ENCODE measurements at places on chromosomes 5 and 9.

DNA sequence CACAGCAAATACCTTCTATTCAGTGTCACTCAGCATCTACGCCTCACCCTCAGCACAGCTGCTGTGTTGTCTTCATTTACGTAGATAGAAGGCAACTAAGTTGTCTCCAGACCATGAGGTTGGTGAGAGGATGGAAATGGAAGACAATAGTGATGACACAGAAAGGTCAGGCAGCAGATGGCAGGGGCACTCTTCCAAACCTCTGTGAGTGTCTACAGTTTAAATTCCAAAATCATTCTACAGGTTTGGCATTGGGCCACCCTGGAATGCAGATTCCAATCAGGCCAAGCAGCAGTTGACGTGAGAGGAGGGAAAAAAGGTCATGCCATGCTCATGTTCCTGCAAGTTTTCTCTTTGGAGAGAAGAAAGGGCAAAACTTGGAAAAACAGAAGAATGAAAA lies 68.7 kb upstream of the ADAMTSL1 start:
- DNase-seq: no peak

DNA sequence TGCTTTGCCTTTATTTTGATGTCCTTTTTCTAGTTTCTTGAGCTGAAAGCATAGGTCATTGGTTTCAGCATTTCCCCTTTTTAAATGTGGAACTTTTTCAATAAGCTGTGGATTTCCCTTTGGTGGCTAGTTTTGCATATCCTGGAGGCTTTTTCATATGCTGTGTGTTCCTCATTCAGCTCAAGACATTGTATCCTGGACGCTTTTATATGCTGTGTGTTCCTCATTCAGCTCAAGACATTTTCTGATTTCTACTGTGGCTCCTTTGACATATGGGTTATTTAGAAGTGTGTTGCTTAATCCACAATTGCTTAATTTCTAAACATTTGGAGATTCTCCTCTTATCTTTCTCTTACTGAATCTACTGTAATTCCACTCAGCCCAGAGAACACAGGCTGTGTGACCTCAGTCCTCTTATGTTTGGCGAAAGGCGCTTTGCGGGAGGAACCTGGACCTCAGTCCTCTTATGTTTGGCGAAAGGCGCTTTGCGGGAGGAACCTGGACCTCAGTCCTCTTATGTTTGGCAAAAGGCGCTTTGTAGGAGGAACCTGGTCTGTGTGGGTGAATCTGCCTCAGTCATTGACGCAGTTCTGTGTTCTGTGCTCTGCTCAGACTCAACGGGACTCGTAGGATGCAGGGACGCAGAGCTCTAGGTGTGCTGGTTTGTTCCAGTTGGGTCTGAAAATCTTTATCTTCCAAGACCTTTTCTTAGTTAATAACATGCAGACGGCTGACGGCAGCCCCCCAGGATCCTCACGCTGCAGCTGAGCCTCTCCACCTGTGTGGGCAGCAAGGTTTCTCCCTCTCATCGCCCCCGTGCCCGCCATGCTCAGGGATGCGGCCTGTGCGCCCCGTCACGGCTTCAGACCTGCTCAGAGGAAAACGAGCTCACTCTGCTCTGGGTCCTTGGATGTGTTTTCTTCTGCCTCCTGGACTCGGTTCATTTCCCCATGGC lies 6.0 kb upstream of the SLC9A3 start:
- DNase-seq: no peak

DNA sequence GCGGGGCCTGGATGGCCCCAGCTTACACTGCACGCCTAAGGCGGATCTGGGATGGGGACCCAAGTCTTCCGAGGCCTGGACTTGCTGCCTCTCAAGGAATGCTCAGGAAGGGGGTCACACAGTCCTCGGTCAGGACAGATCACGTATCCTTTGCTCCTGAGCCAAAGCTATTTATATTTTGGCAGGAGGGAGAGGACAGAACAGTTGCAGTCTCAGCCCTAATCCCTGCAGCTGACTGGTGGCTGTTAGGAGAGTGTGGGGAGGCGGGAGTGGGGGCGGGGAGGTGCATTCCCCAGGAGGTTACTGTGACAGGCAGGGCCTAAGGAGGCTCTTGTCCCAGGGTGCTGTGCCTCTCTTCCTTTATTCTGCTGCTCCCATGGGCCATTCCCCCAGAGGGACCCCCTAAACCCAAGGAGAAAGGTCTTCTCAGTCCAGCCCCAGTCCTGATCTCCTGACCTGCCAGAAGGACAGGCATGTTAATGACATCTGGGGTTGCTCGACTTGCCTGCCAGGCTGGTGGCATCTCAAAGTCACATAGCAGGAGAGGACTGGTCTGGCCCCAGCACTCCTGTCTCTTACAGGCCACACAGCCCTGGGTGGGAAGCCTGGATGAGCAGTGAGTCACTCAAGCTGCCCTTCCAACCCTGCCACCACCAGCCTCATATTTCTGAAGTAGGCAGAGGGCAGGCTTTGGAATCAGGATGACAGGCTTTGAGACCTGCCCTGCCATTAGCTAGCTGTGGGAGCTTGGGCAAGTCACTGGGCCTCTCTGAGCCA lies 51.9 kb downstream of the COL27A1 start:
- no peak for DNase-seq

DNA sequence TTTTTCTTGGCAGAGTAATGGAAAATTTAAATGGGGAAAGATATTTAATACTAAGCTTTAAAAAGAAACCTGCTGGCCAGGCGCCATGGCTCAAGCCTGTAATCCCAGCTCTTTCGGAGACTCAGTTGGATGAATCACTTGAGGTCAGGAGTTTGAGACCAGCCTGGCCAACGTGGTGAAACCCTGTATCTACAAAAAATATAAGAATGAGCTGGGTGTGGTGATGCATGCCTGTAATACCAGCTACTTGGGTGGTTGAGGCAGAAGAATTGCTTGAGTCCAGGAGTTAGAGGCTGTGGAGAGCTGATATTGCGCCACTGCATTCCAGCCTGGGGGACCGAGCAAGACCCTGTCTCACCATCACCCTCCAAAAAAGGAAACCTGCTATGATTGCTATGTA lies 32.8 kb downstream of the TUT7 start:
- no peak for DNase-seq

- peak; percentile 50 for DNase-seq
Measured at GRCh38 chr9:88313364-88314220, 74.7 kb upstream of the SPIN1 start.

GRCh38 chr5:137831526-137831925 lies 36.1 kb upstream of the MYOT start:
- no peak for DNase-seq

GRCh38 chr5:108141676-108142075 lies 240.2 kb downstream of the FBXL17 start:
- no peak for DNase-seq

GRCh38 chr5:65919773-65920172 lies 6.6 kb upstream of the ERBIN start:
- DNase-seq: no peak

GRCh38 chr5:161960314-161960713 lies 107.3 kb upstream of the GABRG2 start:
- no peak for DNase-seq

DNA sequence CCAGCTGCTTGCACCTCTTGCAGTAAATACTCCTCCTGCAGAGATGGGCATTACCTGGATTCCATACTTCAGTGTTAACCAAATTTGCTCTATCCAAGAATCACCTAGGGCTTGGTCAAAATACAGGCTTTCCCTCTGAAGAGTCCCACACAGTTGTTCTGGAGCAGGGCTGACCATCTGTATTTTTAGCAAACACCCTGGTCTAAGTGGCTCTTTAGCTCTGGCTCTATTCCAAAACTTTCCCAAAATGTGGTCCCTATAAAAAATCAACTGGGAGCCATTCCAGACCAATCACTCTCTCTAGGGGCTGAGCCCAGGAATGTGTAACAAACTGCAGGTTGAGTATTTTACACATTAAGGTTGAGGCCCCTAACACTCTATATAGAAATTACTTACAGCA lies 153.7 kb downstream of the SPOCK1 start:
- DNase-seq: no peak

DNA sequence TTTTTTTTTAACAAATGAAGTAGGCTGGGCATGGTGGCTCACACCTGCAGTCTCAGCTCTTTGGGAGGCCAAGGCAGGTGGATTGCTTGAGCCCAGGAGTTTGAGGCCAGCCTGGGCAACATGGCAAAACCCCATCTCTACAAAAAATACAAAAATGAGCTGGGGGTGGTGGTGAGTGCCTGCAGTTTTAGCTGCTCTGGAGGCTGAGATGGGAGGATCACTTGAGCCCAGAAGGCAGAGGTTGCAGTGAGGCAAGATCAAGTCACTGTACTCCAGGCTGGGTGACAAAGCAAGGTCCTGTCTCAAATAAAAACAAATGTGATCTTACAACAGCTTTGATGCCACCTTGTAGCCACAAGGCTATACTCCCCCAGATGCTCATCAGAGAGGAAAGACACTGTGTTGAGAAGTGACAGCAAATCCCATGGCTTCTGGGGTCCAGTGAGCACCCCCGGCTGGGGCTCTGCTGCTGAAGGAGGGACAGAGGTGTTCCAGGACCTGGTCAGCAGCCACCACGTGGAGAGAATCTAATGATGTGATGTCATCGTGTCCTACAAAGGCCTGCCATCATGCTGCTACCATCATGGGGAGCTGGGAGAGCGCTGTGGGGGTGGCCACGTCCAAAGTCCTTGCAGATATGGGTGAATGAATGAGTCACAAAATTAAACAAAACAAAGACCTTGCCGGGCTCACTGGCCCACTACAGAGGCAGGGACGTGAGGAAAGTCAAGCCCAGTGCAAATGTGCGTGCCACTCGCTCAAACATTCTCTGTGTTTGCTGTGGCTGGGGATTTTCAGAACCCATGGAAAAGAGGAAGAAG lies 60.7 kb downstream of the PRRT1B start:
- DNase-seq: no peak

DNA sequence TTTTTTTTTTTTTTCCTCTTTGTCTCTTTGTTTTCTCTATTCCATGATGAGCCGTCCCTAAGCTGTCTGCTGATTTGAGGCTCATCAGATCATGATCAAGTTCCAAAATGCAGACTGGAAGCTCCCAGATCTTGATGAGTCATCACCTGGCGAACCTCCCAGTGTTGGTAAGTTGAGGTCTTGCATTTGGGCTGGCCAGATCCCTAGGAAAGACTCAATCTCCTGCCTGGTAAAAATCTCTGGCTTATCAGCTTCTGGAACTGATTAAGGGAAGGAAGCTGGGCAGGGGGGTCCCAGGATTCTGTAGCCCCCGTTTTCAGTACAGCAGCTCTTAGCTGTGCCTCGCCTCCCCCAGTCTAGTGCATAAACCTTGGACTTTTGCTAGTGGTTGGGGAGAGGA lies 69.0 kb downstream of the TSPAN17 start:
- DNase-seq: no peak

DNA sequence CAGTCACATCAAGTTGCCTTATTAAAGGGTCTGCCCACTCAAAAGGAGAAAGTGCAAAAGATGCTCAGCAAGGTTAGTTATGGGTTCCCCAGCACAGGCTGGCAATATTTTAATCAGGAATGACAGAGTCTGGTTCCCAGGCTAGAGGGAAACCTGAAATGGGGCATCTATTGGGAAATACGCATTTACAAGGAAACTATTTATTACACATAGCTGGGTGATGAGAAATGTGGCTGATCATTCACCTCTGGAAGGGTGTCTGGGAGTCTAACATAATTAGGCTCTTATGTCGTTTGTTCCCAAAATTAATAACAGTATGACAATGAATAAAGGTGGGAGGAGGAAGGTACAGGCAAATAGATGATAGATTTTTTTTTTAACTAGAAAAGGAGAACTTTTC lies 314.7 kb downstream of the ENC1 start:
- no peak for DNase-seq

- DNase-seq: no peak
Measured at GRCh38 chr5:88419931-88420330, 151.3 kb upstream of the TMEM161B start.

- DNase-seq: no peak
Measured at GRCh38 chr5:113735751-113736150, 222.3 kb downstream of the YTHDC2 start.

- no peak for DNase-seq
Measured at GRCh38 chr9:8850914-8851313, 1051.3 kb upstream of the DMAC1 start.

- DNase-seq: no peak
Measured at GRCh38 chr5:33316773-33317172, 124.0 kb upstream of the TARS1 start.

GRCh38 chr9:115400796-115401195 lies 282.8 kb upstream of the TNC start:
- no peak for DNase-seq

- no peak for DNase-seq
Measured at GRCh38 chr5:111367115-111367514, 142.9 kb downstream of the CAMK4 start.

- peak; percentile 3 for DNase-seq
Measured at GRCh38 chr5:68932830-68933434, 160.9 kb upstream of the SLC30A5 start.

GRCh38 chr5:88732181-88732633 lies 150.8 kb downstream of the MEF2C start:
- DNase-seq: no peak

DNA sequence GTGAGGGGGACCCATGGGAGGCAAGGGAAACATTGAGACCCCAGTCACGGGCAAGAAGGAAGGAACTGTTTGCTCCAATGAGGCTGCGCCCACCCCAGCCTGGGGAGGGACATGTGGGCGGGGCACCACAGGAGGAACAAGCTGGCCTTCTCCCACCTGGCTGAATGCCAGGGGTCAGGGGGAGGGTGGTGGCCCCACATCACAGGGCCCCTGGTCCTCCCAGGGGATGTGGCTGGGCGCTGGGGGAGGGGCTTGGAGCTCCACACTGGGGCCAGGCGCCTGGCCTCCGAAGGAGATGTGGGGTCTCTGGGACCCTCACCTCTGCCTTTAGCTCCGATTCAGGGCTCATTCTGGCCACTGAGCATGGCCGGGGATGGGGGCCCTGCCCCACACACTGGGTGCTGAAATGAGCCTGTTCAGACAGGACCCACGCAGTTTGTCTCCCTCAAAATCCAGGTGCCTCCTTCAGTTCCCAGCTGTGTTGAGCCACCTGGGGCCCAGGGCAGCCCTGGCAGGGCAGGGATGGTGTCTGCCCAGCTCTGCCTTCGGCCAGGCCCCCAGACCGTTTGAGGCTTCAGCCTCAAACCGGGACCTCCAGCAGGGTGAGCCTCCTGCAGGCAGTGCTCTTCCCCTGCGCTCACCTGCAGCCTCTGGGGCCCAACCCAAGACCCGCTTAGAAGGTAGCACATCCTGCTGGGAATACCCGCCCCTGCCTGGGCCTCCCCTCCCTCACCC lies 33.2 kb upstream of the NOTCH1 start:
- peak; percentile 21 for DNase-seq

GRCh38 chr9:14403081-14403480 lies 89.1 kb upstream of the NFIB start:
- no peak for DNase-seq

GRCh38 chr5:68347536-68347935 lies 132.0 kb downstream of the PIK3R1 start:
- no peak for DNase-seq

Data from CD4-positive, alpha-beta T cell treated with Interleukin-6 for 4 hours (primary cell).